ENCODE measurements at places on chromosomes 12 and 14.
A peak's percentile ranks its signal among the peaks of the same experiment; 100 is the strongest.

- H3K27me3 ChIP-seq, result no peaks in the 10 kb centered on the region
- no peak for DNase-seq
- no peaks in the 10 kb centered on the region for H3K36me3 ChIP-seq
- no peaks in the 10 kb centered on the region for H3K4me1 ChIP-seq
Observed at GRCh38 chr14:85319998-85320630, 209.8 kb upstream of the FLRT2 start.

DNA sequence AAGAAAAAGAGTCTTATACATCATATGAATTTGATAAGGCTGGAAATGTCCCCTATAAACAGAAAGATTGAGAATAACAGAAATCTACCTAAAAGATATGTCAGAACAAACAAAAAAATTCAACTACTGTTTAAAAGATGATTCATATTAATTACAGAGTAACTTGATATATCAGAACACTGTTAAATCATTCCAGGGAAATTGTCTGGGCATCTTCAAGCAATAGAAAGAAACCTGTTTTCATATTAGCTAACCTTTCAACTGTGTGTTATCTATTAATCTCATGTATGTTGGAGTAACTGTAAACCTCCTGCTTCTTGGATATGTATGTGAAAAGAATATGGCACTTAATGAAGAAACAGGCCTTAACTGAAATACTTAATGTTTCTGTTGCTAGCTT is 96.7 kb downstream of the NUBPL start:
- DNase-seq, result no peak
- H3K4me1 ChIP-seq, result no peaks in the 10 kb centered on the region
- H3K27me3 ChIP-seq, result no peaks in the 10 kb centered on the region

DNA sequence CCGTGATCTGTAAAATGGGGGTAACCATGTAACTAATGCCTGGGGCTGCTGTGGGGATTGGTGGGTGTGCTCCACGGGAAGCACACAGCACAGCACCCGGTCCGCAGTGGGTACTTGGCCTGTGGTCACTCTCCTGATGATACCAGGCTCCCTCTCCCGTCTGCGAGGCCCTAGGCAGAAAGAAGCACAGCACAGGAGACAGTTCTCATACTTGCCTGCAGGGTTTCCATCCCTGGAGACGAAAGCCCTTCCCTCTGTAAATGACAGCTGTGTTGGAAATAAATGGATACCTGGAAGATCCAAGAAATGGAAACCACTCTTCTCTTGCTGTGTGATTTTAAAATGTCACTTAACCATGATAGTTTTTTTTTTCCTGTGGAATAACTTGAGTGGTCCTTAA is 7.9 kb upstream of the PRMT8 start:
- H3K27ac ChIP-seq, result no peak overlapping the region
- no peaks in the 10 kb centered on the region for H3K27me3 ChIP-seq
- no peak overlapping the region for H3K4me3 ChIP-seq
- no peak for DNase-seq

DNA sequence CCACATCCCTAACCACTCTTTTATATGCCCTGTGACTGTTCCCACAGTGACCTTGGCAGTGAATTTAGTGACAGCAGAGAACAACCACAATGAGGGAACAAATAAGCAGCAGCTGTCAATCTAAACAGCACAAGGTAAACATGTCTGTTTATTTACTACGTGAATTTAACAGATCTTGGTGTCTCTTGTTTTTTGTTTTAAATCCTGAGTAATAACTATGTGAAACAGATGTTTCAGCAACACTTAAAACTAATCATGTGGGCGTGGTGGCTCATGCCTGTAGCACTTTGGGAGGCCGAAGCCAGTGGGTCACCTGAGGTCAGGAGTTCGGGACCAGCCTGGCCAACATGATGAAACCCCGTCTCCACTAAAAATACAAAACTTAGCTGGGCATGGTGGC is 17.0 kb upstream of the CFAP54 start:
- no peaks in the 10 kb centered on the region for H3K27me3 ChIP-seq
- H3K36me3 ChIP-seq, result no peaks in the 10 kb centered on the region
- H3K4me3 ChIP-seq, result no peak overlapping the region
- H3K27ac ChIP-seq, result no peak overlapping the region
- peaks cover 5% of the 10 kb centered on the region for H3K4me1 ChIP-seq

GRCh38 chr12:57755454-57756372 is 810 bp downstream of the MARCHF9 start:
- peaks cover 48% of the 10 kb centered on the region for H3K4me1 ChIP-seq
- peak; percentile 51 for DNase-seq
- peak overlapping the region; percentile 52 for H3K4me3 ChIP-seq

DNA sequence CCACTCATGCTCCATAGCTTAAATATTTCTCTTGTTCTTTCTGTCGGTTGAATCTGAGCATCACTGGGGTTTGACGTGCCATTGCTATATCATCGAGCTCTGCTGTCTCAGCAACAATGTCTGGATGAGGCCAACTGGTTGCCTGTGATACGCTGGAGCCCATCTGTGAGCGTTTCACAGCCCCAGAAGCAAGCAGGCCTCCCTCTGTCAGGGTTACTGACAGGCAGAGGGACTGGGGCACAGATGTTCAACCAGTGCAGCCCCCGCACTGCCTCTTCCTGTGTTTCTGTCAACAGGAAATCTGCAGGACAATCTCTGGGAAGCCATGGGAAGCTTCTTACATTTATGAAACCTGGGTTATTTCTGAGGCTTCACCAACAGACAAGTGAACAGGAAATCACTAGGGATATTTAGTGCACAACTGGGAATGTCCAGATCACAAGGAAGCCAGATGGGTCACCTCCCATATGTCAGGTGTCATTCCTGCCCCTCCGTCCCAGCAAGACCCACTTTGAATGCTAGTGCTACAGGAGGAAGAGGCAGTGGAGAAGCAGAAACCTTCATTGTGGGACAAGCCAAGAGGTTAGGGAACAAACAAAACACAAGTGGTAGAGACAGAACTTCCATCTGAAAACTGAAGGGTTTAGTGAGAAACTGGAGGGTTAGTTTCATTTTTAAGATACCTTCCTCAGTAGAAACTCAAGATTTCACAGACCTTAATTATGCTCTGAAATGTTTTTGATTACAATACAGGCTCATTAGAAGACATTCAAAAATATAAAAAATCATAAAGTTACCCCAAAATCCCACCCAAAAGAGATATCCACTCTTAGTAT is 24.1 kb downstream of the DMAC2L start:
- H3K27me3 ChIP-seq, result no peaks in the 10 kb centered on the region
- DNase-seq, result no peak
- H3K36me3 ChIP-seq, result peaks cover 4% of the 10 kb centered on the region
- H3K27ac ChIP-seq, result no peak overlapping the region

DNA sequence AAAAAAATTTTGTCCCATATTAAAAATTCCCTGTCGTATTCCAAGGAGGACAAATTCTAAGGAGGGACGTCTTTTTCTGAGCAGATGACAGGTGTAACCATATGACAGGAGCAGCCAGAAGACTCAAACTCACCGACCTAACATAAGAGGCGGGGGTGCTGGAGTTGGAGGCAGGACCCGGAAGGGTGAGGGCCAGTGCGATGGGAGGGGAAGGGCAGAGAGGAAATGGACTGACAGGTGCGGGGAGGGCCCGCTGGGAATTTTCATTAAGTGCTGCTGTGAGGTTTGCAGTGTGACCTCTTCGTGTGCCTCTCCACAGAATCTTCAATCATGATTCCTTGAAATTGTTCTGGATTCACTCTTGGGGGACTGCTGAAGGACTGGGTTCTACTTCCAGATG is 189.4 kb downstream of the NTF3 start:
- H3K4me1 ChIP-seq, result no peaks in the 10 kb centered on the region
- H3K27me3 ChIP-seq, result no peaks in the 10 kb centered on the region
- no peak overlapping the region for H3K4me3 ChIP-seq

GRCh38 chr14:77883131-77883846 is 83.4 kb downstream of the ADCK1 start:
- DNase-seq, result no peak
- no peaks in the 10 kb centered on the region for H3K27me3 ChIP-seq
- H3K4me3 ChIP-seq, result no peak overlapping the region
- no peaks in the 10 kb centered on the region for H3K36me3 ChIP-seq
- H3K4me1 ChIP-seq, result no peaks in the 10 kb centered on the region

DNA sequence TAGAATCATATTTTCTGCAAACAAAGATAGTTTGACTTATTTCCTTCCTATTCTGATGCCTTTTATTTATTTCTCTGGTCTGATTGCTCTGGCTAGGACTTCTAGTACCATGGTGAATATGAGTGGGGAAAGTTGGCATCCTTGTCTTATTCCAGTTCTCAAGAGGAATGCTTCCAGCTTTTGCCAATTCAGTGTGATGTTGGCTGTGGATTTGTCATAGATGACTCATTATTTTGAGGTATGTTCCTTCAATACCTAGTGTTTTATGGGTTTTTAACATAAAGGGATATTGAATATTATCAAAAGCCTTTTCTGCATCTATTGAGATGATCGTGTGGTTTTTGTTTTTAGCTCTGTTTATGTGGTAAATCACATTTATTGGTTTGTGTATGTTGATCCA is 139.4 kb upstream of the CNTN1 start:
- no peaks in the 10 kb centered on the region for H3K4me1 ChIP-seq
- no peak overlapping the region for H3K27ac ChIP-seq
- no peak overlapping the region for H3K4me3 ChIP-seq
- H3K27me3 ChIP-seq, result no peaks in the 10 kb centered on the region
- no peaks in the 10 kb centered on the region for H3K36me3 ChIP-seq

DNA sequence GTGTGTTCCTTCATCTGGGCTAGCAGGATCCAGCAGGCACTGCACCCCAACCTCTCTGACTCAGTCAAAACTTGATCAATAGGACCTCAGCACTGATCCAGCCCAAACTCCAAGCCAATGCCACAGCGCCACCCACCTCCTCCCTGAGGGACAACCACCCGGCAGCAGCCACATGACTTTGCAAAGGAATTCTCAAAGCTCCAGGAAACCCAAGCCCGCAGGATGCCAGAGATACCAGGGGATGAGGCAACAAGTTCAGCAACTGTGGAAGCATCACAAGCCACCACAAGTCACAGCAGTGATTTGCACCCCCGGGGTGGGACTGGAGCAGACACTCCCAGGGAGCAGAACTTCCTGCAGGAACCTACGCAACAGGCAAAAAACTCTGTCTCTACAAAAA is 37.3 kb downstream of the ACTN1 start:
- H3K27ac ChIP-seq, result no peak overlapping the region
- peaks cover 59% of the 10 kb centered on the region for H3K4me1 ChIP-seq

GRCh38 chr14:87896393-87897380 is 96.3 kb downstream of the GALC start:
- no peaks in the 10 kb centered on the region for H3K36me3 ChIP-seq
- H3K27ac ChIP-seq, result no peak overlapping the region
- no peak overlapping the region for H3K4me3 ChIP-seq
- DNase-seq, result no peak
- no peaks in the 10 kb centered on the region for H3K4me1 ChIP-seq
- no peaks in the 10 kb centered on the region for H3K27me3 ChIP-seq

DNA sequence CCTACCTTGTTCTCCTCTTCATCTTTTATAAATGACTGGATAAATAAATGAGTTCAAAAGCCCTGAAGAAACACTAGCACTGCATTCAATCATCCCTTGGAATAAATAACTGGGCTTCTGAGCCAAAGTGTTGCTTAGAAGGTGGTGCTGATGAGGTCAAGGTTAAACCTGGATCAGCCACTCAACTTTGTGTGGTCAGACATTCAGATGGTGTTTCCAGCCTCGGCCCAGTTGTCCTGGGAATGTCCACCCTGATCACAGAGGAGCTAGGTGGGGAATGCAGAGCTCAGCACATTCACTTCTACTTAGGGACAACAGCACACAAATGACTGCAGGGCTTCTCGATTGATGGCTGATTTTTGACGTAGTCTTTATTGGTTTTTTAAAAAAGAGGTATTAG is 88.7 kb downstream of the SLC8A3 start:
- no peaks in the 10 kb centered on the region for H3K36me3 ChIP-seq
- peaks cover 4% of the 10 kb centered on the region for H3K27me3 ChIP-seq
- no peak overlapping the region for H3K27ac ChIP-seq
- no peak for DNase-seq
- no peak overlapping the region for H3K4me3 ChIP-seq
- no peaks in the 10 kb centered on the region for H3K4me1 ChIP-seq

DNA sequence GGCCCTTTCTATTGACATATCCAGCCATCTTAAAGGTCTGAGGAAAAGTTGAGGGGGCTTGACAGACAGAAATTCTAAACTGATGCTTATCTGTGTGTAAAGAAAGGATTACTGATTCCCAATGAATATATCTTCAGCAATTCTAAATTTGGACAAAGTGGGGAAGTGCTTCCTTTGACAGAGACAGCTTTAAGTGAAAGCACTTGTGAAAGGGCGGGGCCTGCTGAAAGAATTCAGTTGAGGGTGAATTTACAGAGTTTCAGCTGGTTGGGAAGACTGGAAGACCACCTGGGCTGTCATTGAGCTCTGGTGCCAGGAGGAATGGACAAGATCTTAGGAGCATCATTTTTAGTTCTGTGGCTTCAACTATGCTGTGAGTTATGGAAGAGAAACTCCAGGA is 412.5 kb upstream of the OR4E1 start:
- H3K4me1 ChIP-seq, result peaks cover 9% of the 10 kb centered on the region
- no peak for DNase-seq
- no peaks in the 10 kb centered on the region for H3K36me3 ChIP-seq

DNA sequence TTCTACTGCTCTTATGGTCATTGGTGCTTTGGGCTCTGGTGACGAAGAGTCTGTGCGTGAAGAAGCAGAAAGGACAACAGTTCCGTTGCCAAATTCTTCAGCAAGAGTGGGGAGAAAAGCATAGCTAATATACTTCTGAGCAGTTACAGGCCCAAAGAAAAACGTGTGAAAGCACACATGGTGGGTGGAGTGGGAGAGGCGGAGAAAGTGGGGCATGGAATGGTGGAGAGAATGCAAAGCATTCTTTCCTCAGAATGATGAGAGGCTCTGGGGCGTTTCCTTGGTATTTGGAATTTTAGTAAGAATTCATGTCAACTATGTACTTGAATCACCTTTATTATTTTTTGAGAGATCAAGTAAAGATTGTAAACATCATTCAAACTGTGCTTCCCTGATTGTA is 396.1 kb downstream of the NAV3 start:
- no peak for DNase-seq
- no peaks in the 10 kb centered on the region for H3K36me3 ChIP-seq
- H3K27me3 ChIP-seq, result no peaks in the 10 kb centered on the region
- H3K4me3 ChIP-seq, result no peak overlapping the region
- no peaks in the 10 kb centered on the region for H3K4me1 ChIP-seq
- H3K27ac ChIP-seq, result no peak overlapping the region

- H3K27me3 ChIP-seq, result no peaks in the 10 kb centered on the region
- no peak for DNase-seq
- H3K4me1 ChIP-seq, result no peaks in the 10 kb centered on the region
- H3K27ac ChIP-seq, result no peak overlapping the region
- H3K36me3 ChIP-seq, result no peaks in the 10 kb centered on the region
- no peak overlapping the region for H3K4me3 ChIP-seq
Observed at GRCh38 chr12:129607756-129608155, 296.1 kb downstream of the TMEM132D start.

Measured in CD8-positive, alpha-beta memory T cell (primary cell).